Heart left ventricle (tissue), 16 donors: ENCODE measurements at places on chromosomes 16 and 17. TPM values are rescaled to one million over a fixed set of nuclear protein-coding genes. Genes with fewer than 3 reads are reported as not detected.

- no peaks in the 10 kb centered on the region for H3K36me3 ChIP-seq
- no peaks in the 10 kb centered on the region for H3K27me3 ChIP-seq
- no peak for DNase-seq
- H3K4me3 ChIP-seq: no peak overlapping the region
Observed at GRCh38 chr17:49580981-49581647, 5.4 kb downstream of the NXPH3 start.

DNA sequence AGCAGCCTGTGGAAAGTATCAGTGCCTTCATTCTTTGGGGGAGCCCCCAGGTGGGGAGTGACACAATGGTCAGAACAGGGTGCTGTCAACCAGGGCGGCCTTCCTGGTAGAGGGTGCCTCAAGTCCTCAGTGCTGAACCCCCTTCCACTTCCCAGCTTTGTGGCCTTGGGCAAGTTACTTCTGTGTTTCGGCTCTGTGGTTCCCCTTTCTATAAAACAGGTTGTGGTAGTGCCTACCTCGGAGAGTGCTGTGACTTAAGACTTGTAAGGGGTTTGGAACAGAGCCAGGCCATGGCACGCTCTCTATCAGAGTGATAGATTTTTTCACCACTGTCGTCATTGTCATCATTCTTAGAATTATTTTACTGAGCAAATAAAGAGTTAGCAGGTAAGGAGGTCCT lies 141.1 kb downstream of the CCDC182 start:
- H3K27me3 ChIP-seq: no peaks in the 10 kb centered on the region
- no peaks in the 10 kb centered on the region for H3K36me3 ChIP-seq
- no peak overlapping the region for H3K4me3 ChIP-seq

Gene DUSP3
- total RNA-seq: 210 TPM

Gene SHISA6
- total RNA-seq: 1.0 TPM
